Stimulated activated CD4-positive, alpha-beta T cell treated with anti-CD3 and anti-CD28 coated beads, Interleukin-4, amount 100 ng/mL, for 4 hours (primary cell): ENCODE measurements at places on chromosomes 1 and 21.

- no peak for DNase-seq
Observed at GRCh38 chr1:215719552-215719951, 152.4 kb downstream of the KCTD3 start.

- DNase-seq: no peak
Observed at GRCh38 chr1:222995236-222995580, 147.8 kb downstream of the TLR5 start.

GRCh38 chr1:119958223-119958622 lies 61.9 kb upstream of the ADAM30 start:
- no peak for DNase-seq

- DNase-seq: no peak
Observed at GRCh38 chr1:43522776-43523480, 7.8 kb upstream of the PTPRF start.

DNA sequence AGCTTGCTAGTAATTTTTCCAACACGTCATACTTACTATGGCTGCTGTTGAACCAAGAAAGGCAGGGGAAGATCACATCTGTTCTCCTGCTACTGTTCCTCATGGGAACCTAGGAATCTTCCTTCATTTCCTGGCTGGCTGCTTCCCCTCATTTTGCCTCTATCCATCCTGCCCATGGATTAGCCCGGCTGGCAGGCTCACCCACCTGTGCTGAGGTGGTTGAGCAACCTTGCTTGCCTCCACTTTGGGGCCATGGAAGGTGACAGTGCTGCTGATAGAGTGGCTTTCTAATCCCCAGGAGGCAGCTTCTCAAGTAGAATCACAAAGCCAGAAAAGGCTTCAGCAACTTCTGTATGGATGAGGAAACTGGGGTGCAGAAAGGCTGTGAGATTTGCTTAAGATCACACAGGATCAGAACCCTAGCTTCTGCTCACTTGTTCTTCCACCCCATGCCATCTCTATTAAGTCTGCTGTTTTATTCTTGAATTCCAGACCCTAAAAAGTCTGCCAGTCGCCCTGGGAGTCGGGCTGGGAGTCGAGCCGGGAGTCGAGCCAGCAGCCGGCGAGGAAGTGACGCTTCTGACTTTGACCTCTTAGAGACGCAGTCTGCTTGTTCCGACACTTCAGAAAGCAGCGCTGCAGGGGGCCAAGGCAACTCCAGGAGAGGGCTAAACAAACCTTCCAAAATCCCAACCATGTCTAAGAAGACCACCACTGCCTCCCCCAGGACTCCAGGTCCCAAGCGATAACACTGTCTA lies 6.2 kb upstream of the BMP8A start:
- no peak for DNase-seq

DNA sequence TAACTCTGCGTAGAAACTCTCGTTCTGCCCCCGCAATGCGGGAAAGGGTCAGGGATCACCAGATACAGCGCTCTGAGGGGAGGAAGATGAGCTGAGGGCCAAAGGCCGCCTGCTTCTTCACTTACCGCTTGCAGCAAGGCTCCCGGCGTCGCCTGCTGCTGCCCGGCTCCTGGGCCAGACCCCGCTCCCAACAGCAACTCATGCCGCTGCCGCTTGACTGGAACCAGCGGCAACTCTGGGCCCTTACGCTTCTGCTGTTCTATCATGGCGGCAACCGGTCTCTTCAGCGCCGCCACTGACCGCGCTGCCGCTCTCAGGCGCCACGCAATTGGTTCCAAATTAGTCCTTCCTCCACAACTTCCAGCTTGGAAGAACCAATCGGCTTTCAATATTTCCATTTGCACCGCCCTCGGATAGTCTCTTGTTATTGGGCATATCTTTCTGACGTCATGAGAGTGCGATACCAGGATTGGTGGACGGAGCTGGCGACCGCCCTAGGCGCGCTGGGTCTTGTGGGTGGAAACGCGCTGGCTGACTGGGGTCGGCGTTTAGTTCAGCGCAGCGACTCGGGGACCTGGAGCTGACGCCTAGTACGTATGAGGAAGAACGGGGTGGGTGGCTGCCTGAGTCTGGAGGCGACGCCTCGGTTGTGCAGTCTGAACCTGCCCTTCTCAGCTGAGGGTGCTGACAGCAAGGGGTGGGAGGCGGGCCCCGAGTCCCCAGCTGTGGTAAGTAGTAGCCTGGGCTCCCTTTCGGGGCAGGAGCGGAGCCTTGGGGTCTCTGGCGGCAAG lies at the start of the genes SNRNP40 and ZCCHC17:
Gene SNRNP40 (minus strand): TSS at position 303 of the 791 bp plus-strand sequence. CDS start 37 bp downstream, at position 266.
Gene ZCCHC17 (plus strand): TSS at position 547 of the 791 bp plus-strand sequence. CDS start 13,067 bp downstream, outside the sequence.
- peak; percentile 81 for DNase-seq
